ENCODE measurements at places on chromosomes 1 and 21.

GRCh38 chr1:207224666-207225065 lies 96.8 kb upstream of the CD55 start:
- DNase-seq: no peak

DNA sequence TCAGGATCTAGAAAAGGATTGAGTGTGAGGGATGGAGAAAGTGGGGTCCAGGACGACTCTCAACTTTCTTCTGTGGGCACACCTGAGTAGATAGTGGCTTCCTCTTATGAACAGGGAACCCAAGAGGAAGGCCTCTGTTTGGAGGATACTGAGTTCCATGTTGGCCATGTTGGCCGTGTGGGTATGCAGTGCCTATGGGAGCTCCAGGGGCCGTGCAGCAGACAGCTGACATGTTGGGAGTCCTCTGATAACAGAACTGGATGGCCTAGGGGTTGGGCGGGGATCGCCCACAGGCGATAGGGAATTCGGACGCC lies 43.0 kb downstream of the TMEM53 start:
- no peak for DNase-seq

GRCh38 chr1:9200441-9200840 lies 34.1 kb upstream of the H6PD start:
- DNase-seq: no peak

DNA sequence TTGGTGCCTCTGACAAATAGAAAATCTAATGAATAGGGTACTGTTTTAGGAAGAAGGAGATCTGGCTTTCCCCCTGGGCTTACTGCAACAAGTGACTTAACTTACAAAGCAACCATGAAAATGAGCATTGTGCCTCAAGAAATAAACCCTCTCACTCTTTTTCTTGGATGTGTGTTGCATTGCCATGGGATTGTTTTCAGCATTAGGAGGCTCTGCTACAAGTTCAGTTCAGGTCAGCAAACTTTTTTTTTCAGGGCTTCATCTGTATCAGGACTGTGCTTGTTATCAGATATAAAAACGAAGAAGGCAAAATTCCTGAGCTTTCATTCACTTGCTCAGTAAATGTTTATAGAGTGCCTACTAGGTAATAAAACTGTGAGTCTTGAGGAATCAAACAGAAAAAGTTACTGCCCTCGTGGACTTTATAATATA lies 37.8 kb upstream of the DOCK7 start:
- DNase-seq: no peak

DNA sequence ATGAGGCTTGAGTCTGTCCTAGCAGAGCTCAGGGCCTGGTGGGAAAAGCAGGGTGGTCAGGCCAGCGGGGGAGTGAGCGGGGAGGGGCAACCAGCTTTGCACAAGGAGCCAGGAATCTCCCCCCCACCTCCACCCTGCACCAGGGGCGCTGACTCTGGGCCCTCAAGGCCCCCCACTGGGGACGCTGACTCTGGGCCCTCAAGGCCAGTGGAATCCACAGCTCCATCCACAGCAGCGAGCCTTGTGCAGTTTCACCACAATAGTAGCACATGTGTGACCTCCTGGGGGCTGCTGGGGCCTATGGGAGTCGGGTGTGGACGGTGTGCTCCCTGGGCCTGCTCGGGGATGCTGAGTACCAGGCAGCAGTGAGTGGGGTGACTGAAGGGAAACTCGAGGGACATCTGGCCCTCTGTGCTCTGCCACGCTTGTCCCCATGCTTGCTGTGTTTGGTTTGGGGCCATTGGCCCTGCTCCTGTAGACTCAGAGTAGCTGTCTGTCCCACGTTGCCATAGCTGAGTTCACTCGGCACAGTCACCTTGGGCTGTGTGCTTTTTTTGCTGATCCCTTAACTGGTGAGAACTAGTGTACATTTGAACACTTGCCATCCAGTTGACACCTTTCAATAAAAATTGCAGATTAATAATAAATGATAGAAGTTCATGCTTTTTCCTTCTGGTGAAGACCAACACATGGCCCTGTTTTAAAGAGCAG lies 89.2 kb downstream of the ADARB1 start:
- no peak for DNase-seq

- no peak for DNase-seq
Observed at GRCh38 chr1:90340606-90341005, 345.7 kb downstream of the ZNF326 start.

- no peak for DNase-seq
Observed at GRCh38 chr1:60223158-60223557, 149.6 kb upstream of the C1orf87 start.

- DNase-seq: no peak
Observed at GRCh38 chr1:99652881-99653281, 7.0 kb downstream of the PALMD start.

DNA sequence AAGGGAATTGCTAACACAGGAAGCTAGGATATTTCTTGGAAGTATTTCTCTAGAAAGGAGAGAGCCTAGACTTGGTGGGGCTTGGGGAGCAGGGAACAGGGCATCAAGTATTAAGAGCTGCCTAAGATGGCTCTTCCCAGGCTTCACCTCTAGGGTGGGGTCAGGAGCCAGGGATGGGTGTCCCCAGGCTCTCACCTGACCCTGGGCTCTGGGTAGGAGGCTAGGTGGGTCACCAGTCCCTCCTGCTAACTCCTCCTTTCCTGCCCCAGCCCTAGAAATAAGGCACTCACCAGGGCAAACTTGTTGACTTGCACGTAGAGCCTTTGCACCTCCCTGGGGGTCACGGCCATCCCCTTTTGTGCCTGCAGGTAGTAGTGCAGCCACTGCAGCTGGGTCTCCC lies 15.0 kb downstream of the ETNK2 start:
- DNase-seq: no peak

- no peak for DNase-seq
Observed at GRCh38 chr1:9352377-9353134, 59.9 kb downstream of the SPSB1 start.

GRCh38 chr1:65422241-65423203 lies 2.1 kb downstream of the LEPR start:
- DNase-seq: no peak

DNA sequence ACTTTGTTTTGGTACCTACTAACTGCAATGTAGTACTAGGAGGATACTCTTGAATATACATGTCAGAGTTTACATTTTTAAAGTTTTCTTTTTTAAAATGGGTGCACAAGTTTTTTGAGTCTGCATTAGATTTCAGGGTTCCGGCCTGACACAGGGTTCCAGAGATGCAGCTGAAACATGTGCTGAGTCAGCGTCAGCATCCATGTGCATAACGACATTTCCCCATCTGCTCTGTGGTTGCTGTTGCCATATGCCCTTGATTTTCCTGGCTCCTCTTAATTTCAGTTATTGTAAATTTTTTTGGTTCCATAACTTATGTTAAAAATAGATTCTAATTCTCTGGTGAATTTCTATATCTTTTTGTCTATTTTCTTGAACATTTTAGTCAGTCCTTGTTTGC lies 12.3 kb upstream of the METTL13 start:
- no peak for DNase-seq

Measured in HS-5 (cell line).